ENCODE measurements at places on chromosomes 3 and 15.

- no peak for DNase-seq
Measured at GRCh38 chr3:194767446-194768207, 81.9 kb downstream of the FAM43A start.

- DNase-seq = no peak
Measured at GRCh38 chr15:26773067-26773877, 406 bp upstream of the GABRB3 start.

DNA sequence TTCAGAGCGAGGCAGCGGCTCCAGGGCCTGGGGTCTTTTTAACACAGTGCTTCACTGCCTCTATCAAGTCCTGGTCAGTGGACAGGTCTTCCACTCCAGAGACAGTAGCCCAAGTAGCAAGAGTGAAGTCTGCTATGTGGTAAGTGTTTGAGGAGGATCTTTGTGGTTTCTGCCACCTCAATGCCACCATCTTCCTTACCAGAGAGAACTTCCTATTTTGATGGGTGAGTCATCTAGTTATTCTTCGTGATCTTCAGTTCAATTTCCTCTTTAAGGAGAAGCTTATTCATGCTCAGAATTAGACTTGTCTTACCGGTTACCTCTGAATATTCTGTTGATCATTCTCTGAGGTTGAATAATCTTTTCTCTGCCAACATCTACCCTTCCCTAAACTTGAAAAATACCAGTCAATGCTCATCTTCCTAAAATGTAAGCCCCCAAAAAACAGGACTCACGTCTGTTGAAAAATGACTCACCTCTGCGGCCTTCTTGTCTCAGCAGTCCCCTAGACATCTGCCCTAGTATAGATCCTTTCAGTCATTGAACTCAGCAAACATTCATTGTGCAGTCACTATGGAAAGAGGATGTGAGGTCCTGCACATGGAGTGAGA is 32.2 kb upstream of the BCL6 start:
- no peak for DNase-seq

DNA sequence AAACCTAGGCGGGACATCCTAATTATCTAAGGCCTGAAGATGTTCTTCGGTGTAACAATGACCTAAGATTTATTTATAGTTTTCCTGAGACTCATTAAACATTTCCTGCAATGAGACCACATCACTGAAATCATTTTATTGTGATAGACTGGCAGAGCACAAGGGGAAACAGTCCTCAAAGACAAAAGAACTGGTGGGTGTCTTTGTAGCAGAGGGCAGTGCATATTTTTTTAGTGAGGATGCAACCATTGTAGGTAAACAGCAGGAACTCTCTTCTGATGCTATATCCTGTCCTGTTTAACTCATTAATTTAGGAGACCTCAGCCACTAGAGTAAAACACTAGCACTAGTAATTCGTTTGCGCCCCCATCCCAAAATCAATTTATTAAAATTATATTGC is 100.0 kb downstream of the MAGI1 start:
- DNase-seq = no peak

- no peak for DNase-seq
Measured at GRCh38 chr15:25892126-25892525, 29.0 kb upstream of the ATP10A start.

- DNase-seq = no peak
Measured at GRCh38 chr3:123870033-123870432, 14.1 kb downstream of the MYLK start.

Data from activated CD4-positive, CD25-positive, alpha-beta regulatory T cell (primary cell).